Activated T-cell treated with anti-CD3 and anti-CD28 coated beads for 48 hours (primary cell): ENCODE measurements at places on chromosomes 6 and 20.

GRCh38 chr6:28135393-28135792 lies 6.3 kb upstream of the ZKSCAN8 start:
- DNase-seq: no peak

DNA sequence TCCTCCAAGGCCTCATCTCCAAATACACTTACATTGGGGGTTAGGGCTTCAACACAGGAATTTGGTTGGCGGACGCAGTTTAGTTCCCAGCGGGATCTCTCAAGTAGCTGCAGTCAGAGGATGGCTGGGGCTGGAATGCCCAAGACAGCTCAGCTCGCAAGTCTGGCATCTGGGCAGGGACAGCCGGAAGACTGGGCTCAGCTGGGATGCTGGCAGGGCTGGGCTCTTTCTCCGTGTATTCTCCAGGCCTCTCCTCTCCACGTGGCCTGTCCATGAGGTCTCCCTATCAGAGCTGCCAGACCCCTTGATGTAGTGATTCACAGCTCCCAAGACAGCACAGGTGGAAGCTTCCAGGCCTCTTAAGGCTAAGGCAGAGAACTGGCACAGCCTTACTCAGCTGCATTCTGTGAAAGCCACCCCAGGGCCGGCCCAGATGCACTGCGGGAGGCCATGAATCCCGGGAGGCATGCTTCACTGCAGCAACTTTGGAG lies 5.0 kb downstream of the FGD2 start:
- DNase-seq: no peak

DNA sequence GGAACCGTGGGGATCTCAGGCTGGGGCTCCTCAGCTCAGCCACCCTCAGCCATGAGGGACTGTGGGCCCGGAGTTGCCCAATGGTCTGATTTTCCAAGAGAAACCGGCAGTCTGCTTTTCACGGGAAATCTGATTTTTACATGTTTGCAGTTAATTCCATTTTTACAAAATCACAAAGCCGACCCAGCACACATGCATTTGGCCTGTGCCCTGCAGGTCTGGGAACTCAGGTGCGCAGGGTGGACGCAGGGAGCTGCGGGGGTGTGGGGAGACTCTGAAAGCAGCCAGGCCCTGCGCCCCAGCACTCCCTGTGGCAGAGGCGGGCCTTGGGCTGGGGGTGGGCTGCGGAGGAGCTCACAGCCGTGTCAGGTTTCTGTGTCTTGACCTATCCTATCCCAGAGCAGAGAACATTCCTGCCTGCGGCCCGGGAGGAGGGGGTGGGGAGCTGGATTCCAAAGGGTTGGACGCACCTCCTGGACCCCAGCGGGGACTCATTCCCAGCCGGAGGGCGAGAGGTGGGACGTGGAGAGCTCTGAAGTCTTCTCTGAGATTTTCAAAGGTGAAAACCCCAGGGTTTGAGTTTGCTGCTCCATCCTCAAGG lies 60.6 kb downstream of the ADNP start:
- no peak for DNase-seq

GRCh38 chr6:27333642-27334040 lies 21.6 kb upstream of the POM121L2 start:
- no peak for DNase-seq

- no peak for DNase-seq
Measured at GRCh38 chr6:111122458-111123286, 35.4 kb downstream of the SLC16A10 start.

GRCh38 chr6:13474360-13474759 lies 13.0 kb downstream of the GFOD1 start:
- no peak for DNase-seq

GRCh38 chr20:25541676-25542075 lies 43.7 kb downstream of the NINL start:
- DNase-seq: no peak

DNA sequence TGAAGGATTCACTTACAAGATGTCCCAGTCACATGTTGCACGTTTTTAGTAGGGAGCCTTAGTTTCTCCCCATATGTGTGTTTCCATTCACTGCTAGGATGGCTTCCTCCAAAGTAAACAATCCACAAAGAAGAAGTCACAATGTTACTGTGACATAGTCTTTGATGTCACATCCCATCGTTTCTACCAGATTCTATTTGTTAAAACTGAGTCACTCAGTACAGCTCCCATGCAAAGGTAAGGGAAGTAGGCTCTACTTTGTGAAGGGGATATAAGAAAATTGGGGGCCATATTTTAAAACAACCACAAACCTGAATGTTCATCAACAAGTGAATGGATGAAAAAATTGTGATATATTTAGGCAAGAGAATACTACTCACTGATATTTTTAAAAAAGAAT lies at the start of the genes OR11A1 and OR2H1:
TSS of gene OR11A1 (minus strand) at position 101 of the 400 bp plus-strand sequence. CDS start 29,430 bp downstream, outside the sequence.
TSS of gene OR2H1 (plus strand) at position 185 of the 400 bp plus-strand sequence. CDS start 4,615 bp downstream, outside the sequence.
- no peak for DNase-seq

DNA sequence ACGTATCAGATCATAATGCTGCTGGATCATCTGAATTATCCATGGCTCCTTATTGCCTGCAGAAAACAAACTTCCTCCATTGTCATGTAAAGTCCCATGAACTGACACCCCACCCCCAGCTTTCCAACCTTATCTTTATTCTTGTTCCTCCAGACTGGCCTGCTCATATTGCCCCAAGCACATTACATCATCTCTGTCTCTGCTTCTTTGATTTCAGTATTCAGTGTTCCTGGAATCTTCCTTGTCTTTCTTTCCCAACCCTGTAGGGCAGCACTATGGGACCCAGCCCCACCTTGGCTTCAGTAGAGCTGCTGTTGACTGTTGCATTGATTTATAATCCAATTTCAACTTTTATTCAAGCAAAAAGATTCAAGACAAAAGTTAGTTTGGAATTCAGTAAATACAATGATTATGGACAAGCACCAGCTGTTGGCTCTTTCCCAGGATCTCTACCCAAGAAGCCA lies 187.5 kb upstream of the ECI2 start:
- DNase-seq: no peak

DNA sequence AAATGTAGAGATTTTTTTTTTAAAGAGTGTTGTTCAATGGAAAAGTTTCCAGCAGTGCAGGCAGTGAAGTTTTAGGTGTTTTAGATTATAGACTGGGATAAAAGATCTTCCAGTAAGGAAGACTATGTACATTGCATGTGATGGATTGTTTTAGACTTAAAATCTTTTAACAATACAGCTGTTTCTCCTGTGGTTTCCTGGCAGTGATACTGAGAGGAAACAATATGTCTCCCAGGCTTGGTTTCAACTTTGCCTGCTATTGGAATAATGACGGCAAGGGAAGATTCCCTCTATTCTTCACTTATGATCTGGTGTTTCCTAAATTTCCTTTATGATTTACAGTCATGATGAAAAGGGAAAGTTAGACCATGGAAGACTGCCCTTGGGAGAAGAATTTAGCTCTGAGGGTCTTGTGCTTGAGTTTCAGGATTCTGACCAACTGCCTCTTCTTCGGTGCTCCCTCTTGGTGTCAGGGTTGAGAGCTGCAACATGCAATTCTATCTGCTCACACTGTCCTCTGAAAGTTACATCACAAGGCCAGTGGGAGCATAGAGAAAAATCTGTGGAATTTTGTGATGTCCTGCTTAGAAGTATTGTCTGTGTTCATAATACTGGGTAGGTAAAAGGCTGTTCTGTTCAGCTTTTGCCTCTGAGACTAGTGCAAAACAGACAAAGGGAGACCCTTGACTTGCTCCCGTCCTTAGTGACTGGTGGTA lies 262.8 kb upstream of the MAN1A1 start:
- DNase-seq: no peak

GRCh38 chr6:148557796-148558321 lies 189.0 kb upstream of the UST start:
- peak; percentile 12 for DNase-seq

DNA sequence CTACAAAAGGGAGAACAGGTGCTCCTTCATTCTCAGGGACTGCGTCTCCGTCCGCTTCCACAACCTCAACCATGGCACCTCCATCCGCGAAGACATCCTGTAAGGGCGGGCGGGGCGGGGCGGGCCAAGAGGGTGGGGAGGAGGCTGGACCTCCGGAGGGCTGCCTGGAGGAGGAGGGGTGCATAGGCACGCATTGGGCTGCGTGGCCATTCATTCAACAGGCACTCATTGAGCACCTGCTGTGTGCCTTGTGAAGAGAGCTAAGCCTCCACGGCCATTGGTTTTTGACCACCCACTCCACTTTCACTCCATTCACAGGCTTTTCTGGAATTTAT lies 435 bp downstream of the ZSWIM3 start:
- DNase-seq: peak; percentile 47

DNA sequence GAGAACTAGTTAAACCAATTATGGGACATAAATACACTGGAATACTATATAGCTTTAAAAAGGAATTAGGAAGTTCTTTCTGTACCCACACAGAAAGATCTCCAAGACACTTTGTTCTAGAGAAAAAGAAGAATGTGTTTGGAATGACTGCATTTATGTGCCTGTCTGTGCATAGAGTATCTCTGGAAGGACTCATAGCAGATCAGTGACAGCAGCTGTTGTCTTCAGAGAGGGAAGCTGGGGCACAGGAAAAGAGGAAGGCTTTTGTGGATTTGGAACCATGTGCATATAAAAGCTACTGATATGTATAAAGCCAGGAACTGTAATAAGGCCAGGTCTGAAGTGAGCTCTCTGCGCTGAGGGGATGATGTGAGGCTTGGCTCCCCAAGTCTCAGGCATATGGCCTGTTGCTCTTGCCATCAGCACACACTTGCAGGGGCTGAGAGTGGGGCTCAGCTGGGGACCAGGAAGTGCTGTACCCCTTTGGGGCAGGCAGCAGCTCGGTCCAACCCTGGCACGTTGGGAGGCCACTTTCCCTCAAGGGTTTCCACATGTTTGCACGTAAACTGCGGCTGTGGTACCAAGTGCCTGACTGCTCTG lies 31.8 kb upstream of the CCDC167 start:
- DNase-seq: no peak

- no peak for DNase-seq
Measured at GRCh38 chr6:49666480-49666879, 29.8 kb upstream of the RHAG start.

DNA sequence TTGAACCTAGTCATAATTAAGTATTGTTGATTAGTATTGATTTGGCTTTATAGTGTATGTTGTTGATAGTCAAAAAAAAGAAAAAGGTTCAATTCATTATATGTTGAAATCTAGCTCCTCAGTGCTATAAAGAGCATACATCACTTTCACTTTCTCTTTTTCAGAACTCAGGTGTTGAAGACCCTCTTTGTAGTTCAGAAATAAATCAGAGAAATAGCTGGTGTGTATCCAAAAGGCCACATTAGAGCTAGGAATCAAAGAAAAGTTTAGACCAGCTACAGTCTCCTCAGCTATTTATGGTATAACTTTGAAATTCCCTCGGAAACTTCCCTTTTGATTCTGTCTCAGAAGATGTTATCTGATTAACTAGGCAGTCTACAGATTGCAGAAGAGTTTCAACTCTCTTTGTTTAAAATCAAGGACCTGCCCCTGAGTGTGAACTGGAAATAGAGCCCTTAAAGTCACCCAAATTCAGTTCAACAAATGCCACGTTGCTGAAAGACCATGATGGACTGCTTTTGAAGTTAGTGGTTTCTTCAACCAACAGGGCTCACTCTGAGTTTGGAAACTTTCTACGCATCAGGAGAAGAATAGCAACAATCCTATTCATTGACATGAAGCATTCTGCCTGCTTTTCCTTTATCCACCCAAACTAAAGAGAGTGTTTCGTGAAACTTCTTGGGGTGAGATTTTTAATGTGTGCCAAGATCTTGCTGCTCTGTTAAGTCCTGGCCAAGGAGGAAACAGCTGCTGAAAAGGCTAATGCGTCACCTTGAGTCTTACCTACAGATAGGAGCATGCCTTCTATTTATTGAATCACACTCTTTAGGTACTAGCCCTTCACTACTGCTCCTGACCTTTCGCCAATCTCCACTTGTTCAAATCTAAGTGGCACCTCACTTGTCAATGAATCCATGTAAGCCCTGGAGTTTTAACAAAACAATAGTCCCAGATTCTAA lies 111.7 kb downstream of the TNFRSF21 start:
- no peak for DNase-seq

DNA sequence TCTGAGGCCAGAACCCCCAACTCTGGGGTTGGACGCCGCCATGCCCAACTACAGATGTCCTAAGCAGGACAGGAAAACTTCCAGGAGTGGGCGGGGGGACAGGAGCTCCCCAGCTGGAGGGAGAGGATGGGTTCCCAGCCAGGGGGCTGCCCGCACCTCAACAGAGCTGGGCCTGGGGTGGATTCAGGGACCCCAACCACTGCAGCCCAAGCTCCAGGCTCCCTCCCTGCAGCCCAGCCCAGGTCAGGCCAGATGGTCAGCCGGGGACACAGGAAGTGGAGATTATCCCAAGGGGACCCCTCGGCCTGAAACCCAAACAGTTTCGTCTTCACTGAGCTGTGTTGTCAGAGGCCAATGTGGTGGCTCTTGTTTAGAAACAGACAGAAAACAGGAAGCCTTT lies 9.4 kb downstream of the LAMA5 start:
- DNase-seq: no peak
